ENCODE measurements at places on chromosomes 6 and 20. TPM values are rescaled to one million over a fixed set of nuclear protein-coding genes. Genes with fewer than 3 reads are reported as not detected.

Gene AKAP7
- polyA plus RNA-seq: 15.1 TPM

- peaks cover 31% of the 10 kb centered on the region for H3K36me3 ChIP-seq
- no peak for DNase-seq
- H3K4me3 ChIP-seq: no peak overlapping the region
- no peaks in the 10 kb centered on the region for H3K27me3 ChIP-seq
Measured at GRCh38 chr6:109767961-109768360, 76.9 kb downstream of the FIG4 start.

DNA sequence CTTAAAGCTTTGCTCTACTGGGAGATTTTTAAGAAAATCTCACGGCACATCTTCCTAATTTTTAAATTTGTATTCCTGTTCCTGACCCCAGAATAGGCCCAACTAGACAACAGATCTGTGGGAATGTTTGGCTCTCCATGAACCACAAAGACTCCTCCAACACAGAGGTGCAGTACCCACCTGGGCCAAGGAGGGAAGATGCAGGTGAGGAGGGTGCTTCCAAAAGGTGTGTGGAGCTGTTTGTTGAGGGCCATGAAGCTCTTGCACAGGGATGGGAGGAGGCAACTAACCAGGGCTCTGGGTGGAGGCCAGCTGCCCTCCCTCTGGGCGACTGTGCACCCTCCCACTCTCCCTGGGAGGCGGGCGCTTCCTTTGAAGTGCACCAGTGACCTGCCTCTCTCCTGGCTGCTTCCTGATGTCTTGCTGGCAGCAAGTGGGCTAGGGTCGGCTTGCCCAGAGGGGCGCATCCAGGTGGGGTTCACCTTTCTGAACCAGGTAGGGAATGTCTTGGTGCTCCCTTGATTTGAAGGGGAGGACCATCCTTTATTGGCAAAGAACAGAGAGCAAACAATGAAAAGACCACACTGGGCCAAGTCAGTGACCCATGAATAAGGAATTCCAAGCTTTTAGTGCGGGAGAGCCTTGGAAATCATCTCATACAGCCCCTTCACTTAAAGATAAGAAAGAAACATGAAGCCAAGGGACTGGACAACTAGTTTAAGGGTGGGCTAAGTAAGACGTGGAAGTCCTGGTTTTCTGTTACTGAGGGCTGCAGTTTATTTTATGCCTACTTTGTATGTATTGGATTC is 76.0 kb downstream of the ANKRD6 start:
- no peaks in the 10 kb centered on the region for H3K4me1 ChIP-seq
- no peak overlapping the region for H3K4me3 ChIP-seq
- H3K36me3 ChIP-seq: no peaks in the 10 kb centered on the region
- peaks cover 2% of the 10 kb centered on the region for H3K27me3 ChIP-seq

GRCh38 chr6:170282512-170283158 is 8.2 kb downstream of the DLL1 start:
- H3K36me3 ChIP-seq: no peaks in the 10 kb centered on the region
- peaks cover 20% of the 10 kb centered on the region for H3K4me1 ChIP-seq
- no peak overlapping the region for H3K27ac ChIP-seq
- no peak overlapping the region for H3K4me3 ChIP-seq

Data from immature natural killer cell (primary cell).